ENCODE measurements at places on chromosomes 7 and 10. TPM values are rescaled to one million over a fixed set of nuclear protein-coding genes. Genes with fewer than 3 reads are reported as not detected.

GRCh38 chr7:66837007-66837406 lies 84.0 kb upstream of the TMEM248 start:
- DNase-seq = peak; percentile 59

DNA sequence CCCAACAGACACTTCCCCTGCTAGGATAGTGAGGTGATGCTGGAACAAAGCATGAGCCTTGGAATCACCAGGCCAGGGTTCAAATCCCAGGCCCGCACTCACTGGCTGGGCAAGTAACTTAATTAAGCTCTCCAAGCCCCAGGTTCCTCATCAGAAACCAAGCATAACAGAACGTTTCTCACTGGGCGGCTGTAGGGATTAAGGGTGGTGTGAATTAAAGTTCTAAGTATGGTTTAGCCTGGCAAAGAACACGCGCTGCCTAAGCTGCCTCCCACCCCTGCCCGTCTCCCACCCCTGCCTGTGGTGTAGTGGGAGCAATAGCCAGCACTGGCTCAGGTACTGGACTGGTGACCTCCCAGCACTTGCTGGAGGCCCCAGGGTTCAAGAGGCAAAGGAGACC lies 5.6 kb downstream of the SLC4A2 start:
- no peak for DNase-seq

The SPDYE5 gene
- total RNA-seq = not detected

The AOAH gene
- total RNA-seq = not detected
